Suppressor macrophage treated with lipopolysaccharide for 1 hour (primary cell): ENCODE measurements at places on chromosomes 5 and 9.

GRCh38 chr9:95754533-95755420 is 120.7 kb upstream of the ERCC6L2 start:
- DNase-seq = no peak

DNA sequence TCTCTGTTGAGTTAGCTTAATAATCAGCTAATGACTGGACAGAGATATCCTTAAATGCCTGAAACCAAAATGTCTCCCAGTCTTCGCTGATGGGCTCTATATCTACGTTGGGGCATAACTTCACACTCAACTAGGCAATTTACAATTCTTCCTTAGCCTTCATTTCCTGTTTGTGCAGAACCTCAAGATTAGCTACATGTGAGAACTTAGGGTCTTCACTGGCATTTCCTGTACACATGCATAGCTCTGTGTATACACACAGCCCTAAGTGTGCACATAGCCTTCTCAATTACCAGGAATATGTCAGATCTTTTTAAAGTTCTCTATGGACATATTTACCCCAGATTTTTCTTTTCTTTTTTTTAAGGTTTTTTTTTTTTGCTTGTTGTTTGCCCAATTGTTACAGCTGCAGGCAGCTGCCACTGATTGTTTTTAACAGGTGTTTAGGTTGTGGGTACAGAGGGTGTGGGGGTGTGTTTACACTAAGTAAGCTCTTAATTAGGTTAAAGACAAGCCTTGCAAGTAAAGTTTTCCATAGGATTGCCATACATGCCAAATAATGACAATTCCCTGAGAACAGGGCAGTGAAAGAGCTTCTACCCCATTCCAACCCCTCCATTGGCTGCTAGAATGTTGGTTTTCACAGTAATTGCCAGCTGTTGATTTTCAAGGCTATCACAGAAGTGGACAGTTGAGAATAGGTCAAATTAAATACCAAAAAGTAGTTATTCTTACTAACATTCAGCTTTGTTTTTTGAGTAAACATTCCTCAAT is 441.0 kb downstream of the TLE4 start:
- no peak for DNase-seq

DNA sequence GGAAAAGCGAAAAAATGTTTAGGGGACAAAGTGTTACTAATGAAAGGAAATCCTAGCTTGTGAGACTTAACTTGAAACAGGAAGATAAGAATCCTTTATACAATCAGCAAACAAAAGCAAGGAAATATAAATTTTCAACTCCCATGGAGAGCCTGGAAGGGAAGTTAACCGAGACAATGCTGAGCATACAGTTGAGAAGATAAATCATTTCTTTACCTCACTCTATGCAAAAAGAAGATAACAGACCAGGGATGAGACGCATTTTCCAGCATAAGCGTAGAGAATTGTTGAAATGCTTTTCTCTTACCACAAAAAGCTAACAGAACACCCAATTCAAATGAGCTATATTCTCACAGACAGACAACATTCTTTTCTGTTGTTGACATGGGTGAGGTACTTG is 309.6 kb downstream of the CWC27 start:
- DNase-seq = no peak

GRCh38 chr5:40481241-40481640 is 198.5 kb upstream of the PTGER4 start:
- DNase-seq = no peak

GRCh38 chr9:126337729-126338372 is 11.2 kb downstream of the MVB12B start:
- no peak for DNase-seq

DNA sequence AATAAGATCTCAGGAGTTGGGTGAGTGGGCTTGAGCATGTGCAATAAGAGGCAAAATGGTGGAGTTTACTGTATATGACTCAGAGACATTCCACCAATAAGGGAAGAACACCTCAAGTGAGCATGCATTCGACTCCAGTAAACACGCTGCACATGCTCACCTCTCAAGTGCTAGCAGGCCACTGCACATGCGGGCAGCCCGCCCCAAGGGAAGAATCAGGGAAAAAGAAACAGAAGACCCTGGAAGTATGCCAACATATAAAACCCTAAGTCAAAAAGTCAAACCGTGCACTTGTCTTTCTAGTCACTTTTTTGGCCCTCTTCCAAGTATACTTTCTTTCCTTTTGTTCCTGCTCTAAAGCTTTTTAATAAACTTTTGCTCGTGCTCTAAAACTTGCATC is 245.3 kb upstream of the RASA1 start:
- no peak for DNase-seq
